ENCODE measurements at places on chromosomes 13 and 19.

GRCh38 chr13:26601669-26602068 lies 44.2 kb downstream of the WASF3 start:
- DNase-seq: no peak

- DNase-seq: no peak
Observed at GRCh38 chr13:103734837-103735236, 668.6 kb upstream of the SLC10A2 start.

DNA sequence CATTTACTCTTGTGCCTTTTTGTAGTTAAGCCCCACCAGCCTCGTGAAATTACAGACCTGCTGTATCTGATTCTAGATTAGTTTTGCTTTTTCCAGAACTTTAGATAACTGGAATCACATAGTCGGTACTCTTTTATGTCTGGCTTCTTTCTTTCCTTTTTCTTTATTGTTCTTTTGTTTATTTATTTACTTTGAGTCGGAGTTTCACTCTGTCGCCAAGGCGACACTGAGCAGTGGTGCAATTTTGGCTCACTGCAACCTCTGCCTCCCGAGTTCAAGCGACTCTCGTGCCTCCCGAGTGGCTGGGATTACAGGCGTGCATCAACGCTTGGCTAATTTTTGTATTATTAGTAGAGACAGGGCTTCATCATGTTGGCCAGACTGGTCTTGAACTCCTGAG lies 6.0 kb upstream of the NCCRP1 start:
- no peak for DNase-seq

DNA sequence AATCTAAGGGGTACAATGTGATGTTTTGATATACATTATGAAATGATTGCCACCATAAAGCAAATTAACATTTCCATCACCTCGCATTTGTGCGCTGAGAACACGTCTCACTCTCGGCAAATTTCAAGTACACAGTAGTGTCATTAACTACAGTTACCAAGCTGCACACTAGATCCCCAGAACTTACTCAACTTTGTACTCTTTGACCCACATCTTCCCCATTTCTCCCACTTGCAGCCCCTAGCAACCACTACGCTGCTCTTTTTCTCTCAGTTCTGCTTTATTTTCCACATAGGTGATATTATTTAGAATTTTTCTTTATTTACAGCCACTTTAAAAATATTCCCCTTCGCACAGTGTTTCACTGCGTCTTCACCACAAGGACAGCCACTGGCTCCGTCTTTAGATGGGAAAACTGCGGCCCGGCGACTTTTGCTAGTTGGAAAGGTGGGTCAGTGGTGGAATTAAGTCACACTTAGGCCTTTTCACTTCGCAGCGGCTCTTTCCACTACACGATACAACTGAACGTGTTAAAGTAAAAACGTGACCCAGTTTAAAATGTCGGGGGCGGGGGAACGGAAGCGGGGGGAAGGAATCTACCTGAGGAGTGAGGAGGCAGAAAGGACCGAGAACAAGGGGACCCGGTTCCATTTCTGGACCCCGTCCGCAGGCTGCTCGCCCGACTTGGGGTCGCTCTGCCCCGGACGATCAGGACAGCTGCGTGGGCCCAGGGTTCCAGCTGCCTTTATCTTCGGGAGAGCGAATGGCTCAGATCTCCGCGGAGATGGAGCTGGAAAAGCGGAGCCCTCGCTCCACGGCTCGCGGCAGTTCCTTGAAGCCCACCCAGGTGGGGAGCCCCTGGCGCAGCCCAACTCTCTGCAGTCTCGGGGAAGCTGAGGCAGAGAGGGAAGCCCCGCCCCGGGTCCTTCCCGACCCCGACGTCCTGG lies 486.1 kb downstream of the UQCRFS1 start:
- DNase-seq: no peak

All from posterior vena cava (tissue), 2 donors.